ENCODE measurements at places on chromosomes 1 and 21.
A peak's percentile ranks its signal among the peaks of the same experiment; 100 is the strongest.

- DNase-seq, result no peak
Observed at GRCh38 chr1:240107058-240107684, 15.5 kb downstream of the FMN2 start.

DNA sequence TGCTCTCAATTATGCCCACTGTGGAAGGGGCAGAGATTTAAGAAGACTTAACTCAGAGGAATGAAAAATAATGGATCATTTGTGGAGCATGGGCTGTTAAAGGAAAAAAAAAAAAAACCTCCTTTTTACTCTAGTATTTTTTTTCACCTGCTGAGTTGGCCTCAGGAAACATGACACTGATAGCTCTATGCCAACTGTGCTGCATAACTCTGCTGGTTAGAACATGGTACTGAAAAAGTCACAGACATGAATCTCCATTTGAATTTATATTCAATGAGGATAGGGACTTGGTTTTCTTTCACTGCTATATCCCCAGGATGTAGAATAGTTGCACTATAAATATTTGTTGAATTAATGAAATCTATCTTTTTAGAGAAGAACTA is 86.1 kb upstream of the KIAA0040 start:
- DNase-seq, result no peak

DNA sequence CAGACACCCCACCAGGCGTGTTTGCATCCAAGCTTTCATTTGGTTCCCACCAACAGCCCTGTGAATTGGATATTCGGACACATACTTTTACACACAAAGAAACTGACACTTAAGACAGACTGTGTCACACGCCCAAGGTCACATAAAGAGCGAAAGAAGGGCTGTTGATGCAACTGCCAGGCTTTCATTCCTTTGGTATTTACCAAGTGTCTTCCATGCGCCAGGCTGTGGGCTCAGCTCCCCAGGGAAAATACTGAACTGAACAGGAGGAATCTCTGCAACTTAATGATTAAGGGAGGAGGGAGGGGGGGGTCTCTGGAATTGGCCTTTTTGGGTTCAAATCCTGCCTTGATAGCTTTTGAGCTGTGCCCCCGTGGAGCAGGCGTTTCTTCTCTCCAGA is 122.8 kb downstream of the ACTL8 start:
- no peak for DNase-seq

DNA sequence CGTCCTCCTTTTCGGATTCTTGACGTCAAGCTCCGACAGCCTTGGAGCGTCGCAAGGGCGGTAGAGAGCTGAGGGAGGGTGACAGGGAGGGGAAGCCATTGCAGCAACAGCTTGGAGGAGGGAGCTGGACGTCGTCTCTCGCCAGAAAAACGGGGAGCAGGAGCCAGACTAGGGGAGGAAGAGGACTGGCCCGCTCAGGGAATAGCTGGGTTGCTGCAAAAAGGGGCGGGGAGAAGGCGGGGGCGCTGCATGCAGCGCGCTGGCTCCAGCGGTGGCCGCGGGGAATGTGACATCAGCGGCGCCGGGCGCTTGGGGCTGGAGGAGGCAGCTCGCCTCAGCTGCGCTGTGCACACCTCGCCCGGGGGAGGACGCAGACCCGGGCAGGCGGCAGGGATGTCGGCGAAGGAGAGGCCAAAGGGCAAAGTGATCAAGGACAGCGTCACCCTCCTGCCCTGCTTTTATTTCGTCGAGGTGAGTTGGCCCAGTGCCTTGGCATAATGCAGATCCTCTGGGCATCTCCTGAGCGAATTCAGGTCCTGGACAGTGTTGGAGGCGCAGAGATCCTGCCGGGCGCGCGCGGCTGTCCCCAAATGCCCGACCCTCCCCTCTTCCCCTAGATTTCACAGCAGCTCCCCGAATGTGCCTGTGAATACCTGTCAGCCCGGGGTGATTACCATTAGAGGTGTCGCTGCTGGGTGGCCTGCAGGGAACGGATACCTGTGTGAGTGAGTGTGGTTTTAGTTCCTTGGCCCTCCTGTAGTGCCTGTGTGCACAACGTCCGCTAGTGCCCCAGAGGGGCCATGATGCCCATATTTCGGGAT is at the start of gene PLPPR4:
PLPPR4 (plus strand) TSS at position 292 of the 821 bp plus-strand sequence; CDS start at position 394, 102 bp downstream.
- no peak for DNase-seq

GRCh38 chr1:92864131-92864530 is 32.3 kb downstream of the RPL5 start:
- DNase-seq, result no peak

GRCh38 chr21:20551939-20552338 is 446.3 kb upstream of the NCAM2 start:
- DNase-seq, result no peak

- no peak for DNase-seq
Observed at GRCh38 chr21:38165466-38166172, 91.2 kb upstream of the KCNJ15 start.

DNA sequence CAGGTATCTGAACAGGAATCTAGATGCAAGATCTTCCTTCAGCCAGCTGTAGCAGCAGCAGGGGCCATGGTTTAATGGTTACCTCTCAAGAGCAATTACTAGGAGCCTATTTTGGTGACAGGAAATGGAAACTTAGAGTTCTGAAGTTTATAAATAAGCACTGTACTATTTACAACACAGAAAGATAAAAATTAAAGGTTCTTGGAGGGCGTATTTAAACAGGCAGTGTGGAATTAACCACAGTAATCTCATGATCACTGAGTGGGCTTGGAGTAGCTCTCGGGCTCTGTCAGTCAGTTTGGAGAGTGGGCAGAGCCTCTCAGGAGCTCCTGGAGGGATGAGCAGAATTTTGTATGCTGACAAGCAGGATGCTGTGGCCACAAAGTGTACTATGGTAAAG is 10.2 kb upstream of the FCRL5 start:
- no peak for DNase-seq

- DNase-seq, result no peak
Observed at GRCh38 chr1:151991663-151992302, 1.9 kb downstream of the S100A10 start.

- DNase-seq, result no peak
Observed at GRCh38 chr1:182768963-182769362, 20.6 kb upstream of the NPL start.

- no peak for DNase-seq
Observed at GRCh38 chr1:32992489-32993323, 28.1 kb upstream of the RNF19B start.

- DNase-seq, result peak; percentile 76
Observed at GRCh38 chr1:109499661-109500536, 6.0 kb downstream of the CYB561D1 start.

- no peak for DNase-seq
Observed at GRCh38 chr1:178344513-178345091, 152.2 kb downstream of the CLEC20A start.

DNA sequence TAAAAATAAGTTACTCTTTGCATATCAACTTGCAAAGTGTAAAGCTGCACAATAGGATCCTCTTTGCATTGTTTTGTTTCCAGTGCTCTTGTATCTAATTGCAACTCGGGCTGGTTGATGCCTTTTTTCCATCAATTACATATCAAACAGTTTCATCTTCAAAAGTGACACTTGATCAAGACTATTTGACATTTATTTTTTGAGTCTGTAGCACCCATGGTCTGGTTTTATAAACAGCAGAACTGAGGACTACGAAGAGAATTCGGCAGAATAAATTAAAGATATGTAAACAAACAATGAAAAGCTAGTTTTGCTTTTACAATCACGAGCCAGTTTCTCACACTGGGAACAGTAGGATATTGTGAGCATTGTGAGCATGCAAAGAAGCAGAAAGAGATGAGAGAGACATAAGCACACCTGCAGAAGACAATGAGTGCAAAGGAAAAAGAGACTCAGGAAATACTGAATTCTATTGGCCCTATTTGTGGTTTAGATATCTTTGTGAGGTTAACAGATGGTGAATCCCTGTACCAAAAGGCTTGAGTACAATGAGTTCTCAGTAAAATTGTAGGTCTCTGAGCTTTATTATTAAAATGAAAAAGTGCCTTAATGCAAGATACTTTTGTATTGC is 45.4 kb downstream of the RPL5 start:
- no peak for DNase-seq

GRCh38 chr1:204801211-204801610 is 69.5 kb upstream of the NFASC start:
- no peak for DNase-seq

DNA sequence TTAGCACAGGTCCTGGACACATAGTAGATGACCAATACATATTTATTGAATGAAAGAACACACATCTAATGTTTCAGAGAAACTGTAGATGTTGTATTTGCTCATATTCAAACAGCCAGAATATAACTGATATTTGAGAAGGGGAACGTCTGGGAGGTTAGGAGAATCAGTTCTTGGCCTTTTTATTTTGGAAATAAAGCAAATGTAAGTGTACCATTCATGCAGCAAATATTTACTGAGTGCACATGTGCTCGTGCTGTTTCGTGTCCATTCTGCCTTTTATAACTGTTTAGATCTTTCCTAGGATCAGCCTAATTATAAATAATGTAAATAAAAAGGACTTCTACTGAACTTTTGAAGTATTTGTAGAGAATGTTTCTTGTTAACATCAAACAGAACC is 103.8 kb downstream of the GREM2 start:
- DNase-seq, result no peak

- no peak for DNase-seq
Observed at GRCh38 chr1:206497363-206497762, 10.0 kb upstream of the RASSF5 start.

DNA sequence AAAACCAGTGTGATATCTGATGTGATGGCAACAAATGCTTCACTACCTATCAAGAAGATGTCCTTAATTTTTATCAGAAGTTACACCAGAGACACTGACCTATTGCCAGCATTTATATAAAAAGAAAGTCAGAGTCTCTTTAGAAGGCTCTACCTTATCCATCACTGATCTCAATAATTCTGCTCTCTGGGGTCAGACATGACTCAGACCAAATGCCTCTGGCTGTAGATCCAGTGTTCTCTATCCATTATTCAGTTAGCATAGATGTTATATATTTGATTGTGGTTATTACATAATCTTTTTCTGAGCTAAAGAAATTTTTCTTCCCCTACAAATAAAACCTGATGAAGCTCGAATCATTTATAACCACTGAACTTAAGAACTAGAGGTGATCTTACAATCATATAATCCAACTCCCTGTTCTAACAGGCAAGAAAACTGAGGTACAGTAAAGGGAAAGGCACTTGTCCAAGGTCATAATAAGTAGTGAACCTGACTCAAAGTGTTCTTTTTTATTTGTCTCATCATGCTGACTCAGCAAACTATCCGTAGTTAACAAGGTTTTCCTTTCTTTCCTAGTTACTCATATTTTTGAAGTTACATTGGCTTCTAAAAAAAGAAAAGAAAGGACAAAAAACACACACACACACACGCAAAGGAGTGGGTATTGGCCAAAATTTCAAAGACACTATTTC is 43.6 kb upstream of the ESRRG start:
- DNase-seq, result no peak

DNA sequence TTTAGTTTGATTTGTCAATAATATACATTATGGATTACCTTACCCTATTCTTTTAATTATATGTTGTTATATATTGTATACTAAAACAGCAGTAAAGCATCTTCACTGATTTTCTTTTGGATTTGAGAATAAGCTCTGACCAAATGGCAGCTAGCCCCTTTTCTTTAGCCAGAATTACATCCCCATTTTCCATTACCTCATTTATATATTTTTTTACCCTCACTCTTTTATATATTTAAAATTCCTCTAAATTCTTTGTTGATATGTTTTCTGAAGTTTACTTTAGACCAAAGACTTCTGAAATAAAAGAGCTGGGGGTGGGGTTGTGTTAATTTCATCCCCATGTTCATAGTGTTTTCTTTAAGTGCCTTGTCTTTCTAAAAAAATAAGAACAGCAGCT is 24.6 kb downstream of the ANGPTL1 start:
- no peak for DNase-seq

- DNase-seq, result no peak
Observed at GRCh38 chr1:218616681-218617080, 271.5 kb downstream of the TGFB2 start.

DNA sequence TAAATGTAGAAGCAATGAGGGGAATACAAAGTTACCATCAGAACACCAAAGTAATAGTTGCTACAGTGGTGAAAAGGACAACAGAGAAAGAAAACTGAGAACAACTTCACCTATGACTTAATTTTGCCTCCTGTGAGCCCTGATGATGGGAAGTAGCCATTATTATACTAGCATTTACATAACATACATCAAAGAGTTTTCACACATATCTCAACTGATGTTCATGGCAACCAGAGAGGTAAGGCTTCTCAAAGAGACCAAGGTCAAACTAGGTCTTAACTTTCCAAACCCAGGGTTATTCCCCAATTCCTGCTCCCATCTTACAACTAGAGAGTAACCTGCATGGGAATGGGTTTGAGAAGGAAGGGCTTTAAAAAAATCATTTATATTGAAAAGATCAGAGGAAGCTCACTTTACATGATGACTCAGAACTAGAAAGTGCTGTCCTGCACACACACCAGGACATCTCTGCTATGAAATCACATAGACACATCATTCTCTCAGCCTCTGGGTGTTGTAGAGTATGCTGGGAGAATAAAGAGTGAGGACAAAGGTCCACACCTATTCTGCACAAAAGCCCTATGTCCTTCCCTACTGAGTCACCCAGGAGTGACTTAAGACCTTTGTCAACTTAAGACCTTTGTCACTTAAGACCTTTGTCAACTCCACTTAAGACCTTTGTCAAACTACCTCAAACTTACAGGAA is 179.7 kb downstream of the TNFSF18 start:
- DNase-seq, result no peak

GRCh38 chr1:159211331-159212136 is 6.9 kb downstream of the ACKR1 start:
- DNase-seq, result peak; percentile 18

- no peak for DNase-seq
Observed at GRCh38 chr1:228210076-228210651, 2.3 kb downstream of the OBSCN start.

GRCh38 chr1:245604979-245605378 is 450.2 kb downstream of the KIF26B start:
- no peak for DNase-seq

- DNase-seq, result no peak
Observed at GRCh38 chr21:21179619-21180298, 181.6 kb downstream of the NCAM2 start.

DNA sequence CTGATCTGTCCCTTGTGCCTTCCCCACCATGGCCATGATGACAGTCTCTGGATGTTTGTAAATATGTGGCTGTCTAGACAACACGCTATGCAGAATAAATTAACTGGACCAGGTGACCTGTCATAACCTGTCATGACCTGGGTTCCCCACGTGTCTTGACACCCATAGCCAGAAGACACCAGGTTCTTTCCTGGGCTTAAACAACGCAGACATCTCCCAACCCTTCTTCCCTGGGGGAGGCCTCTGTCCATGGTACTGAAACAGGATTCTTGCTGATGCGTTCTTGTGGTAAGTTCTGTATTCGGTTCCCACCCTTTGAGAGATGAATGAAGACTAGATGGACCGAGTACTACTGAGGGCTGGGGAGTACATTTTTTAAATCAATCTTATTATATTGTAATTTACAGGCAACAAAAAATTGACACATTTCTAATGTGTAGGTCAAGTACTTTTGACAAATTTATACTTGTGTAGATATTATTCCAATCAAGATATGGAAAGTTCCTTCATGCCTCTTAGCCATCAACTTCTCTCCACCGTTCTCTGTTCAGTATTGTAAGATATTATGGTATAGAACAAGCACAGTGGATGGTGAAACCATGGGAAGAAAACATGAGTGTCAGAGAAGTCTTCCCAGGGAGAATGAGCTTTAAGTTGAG is 738.8 kb downstream of the PTPRU start:
- DNase-seq, result no peak

All from CD8-positive, alpha-beta T cell (primary cell).